ENCODE measurements at places on chromosomes 16 and 17.

- DNase-seq, result no peak
These were observed 28.2 kb downstream of the ADAMTS18 start for GRCh38 chr16:77406680-77407079.

GRCh38 chr17:30323895-30324319 is 9.9 kb downstream of the TMIGD1 start:
- no peak for DNase-seq

GRCh38 chr17:69170377-69170776 is 28.7 kb upstream of the ABCA6 start:
- DNase-seq, result no peak

- no peak for DNase-seq
These were observed 122.4 kb downstream of the USP31 start for GRCh38 chr16:23026784-23027362.

- DNase-seq, result no peak
These were observed 5.4 kb downstream of the NPLOC4 start for GRCh38 chr17:81631482-81631881.

GRCh38 chr17:8532021-8532420 is 96.3 kb downstream of the NDEL1 start:
- no peak for DNase-seq

DNA sequence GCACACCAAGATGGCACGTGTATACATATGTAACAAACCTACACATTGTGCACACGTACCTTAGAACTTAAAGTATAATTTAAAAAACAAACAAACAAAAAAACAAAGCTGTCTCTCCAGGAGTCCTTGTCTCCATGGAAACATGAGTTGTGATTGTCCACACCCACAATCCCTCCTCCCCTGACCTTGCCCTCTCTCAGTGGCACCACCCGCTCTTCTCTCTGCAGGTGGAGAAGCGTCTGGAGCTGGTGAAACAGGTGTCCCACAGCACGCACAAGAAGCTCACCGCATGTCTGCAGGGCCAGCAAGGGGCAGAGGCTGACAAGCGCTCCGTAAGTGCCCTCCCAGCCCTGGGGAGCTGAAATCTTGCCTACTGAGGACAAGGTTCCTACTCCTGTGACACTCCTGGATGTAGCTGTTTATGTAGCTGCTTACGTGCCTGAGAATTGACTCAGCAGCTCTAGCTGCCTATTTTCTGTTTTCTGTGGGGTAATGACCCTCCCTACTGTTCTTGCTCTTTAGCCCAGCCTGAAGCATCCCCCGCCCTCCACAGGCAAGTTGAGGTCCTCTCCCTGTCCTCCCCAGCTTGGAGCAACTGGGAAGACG is 107.0 kb downstream of the ARHGAP44 start:
- no peak for DNase-seq

GRCh38 chr16:11423315-11424117 is 78.3 kb downstream of the RMI2 start:
- no peak for DNase-seq

DNA sequence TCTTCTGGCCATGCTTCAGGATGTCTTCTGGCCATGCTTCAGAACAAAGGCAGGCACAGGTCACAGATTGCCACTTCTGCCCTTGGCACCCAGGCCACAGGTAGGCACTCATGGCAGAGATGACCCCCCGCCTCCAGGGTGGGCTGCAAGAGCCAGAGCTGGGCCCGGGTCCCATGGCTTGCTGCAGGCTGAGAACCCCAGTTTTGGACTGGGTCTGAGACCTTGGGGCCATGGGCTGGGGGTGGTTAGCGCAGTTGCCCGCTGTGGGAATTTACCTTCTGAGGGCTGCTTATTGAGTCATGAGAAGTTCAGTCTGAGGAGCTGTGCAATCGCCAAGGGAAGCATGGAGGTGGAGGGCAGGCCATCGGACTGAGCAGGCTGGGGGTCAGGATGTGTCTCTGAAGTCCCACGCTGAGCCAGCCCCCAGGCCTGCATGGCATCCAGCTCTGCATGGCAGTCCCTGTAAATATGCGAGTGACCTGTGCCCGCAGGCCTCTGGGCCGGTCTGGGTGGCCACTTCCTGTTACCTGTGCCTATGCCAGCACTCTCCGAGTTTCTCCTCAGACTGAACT is 1.7 kb downstream of the ANKRD13B start:
- no peak for DNase-seq

GRCh38 chr16:51402785-51403184 is 251.7 kb upstream of the SALL1 start:
- DNase-seq, result no peak

DNA sequence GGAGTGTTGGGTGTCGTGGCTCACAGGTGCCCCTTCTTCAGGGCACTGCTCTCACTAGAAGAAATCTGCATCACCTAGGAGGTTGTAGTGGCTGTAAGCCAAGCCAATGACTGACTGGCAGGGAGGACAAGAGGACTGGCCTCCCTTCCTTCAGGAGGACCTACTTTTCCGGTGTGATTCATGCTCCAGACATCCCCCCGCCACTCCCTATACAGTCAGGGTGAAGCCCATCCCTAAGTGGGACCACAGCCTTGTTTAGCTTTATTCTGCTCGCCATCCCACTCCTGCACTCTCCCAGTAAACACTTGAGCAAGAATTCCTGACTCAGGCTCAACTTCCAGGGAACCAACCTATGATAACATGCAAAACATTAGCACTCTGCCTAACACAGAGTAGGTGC is 67.0 kb downstream of the PLCG2 start:
- DNase-seq, result no peak

DNA sequence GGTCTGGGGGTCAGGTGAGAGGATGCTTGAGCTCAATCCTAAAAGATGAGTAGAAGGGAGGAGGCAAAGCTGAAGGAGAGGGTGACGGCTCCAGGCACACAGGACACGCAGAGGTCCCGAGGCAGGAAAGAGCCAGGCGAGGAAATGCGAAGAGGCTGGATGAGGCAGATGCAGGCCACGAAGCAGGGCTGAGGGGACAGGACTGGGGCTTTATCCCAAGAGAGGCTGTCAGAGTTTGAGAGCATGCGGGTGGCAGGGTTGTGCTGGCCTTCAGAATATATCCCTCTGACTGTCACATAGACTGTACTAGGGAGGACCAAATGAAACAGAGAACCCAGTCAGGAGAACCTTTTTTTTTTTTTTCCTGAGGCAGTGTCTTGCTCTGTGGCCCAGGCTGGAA is 100.2 kb downstream of the RMI2 start:
- no peak for DNase-seq

DNA sequence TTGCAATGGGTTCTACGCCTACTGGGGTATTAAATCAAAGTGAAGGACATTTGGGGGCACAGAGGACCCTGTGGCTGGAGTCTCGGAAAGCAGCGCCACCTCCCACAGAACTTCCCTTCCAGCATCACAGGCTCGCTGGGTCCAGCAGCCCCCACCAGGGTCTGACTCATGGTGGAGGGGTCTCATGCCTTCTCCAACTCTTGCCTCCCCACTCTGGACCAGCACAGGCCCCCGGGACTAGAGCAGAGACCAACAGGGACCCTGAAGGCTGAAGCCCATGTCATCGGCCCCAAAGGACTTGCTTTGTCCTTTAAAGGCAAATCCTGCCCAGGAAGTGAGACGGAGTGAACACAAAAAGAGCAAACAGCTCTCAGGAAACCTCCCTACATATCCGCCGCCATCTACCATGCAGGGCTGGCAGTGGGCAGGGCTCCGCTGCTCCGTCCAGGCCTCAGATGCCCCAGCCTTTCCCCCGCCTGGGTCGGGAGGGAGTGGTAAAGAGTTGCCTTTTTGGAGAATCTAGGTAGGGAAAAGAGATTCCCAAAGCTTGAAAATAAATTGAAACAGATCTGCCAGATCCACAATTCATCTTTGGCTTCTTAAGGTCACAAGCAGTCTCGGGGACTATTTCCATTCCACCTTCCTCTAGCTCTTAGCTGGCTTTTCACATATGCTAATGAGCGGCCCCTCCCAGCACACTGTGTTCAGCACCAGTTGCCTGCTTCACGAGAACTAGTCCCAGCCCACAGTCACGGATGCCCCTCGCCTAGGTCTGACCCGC is 2.1 kb upstream of the GPRC5C start:
- DNase-seq, result no peak

DNA sequence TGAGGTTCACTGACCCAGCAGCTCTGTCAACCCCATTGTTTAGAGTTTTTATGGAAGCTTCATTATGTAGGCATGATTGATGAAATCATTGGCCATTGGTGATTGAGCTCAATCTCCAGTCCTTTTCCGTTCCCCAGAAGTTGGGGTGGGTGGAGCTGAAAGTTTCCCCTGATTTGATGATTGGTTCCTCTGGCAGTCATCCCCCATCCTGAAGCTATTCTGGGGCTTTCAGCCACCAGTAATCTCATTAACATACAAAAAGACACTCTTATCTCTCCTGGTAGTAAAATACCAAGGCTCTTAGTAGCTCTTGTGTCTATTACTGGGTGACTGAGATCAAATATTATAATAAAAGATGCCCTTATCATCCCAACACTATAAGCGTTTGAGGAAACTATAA is 67.1 kb downstream of the TANC2 start:
- DNase-seq, result no peak

Data from head of caudate nucleus (tissue), 42 donors.